ENCODE measurements at places on chromosomes 5 and 9.

- no peak for DNase-seq
Observed at GRCh38 chr5:125559296-125559695, 812.9 kb upstream of the ZNF608 start.

DNA sequence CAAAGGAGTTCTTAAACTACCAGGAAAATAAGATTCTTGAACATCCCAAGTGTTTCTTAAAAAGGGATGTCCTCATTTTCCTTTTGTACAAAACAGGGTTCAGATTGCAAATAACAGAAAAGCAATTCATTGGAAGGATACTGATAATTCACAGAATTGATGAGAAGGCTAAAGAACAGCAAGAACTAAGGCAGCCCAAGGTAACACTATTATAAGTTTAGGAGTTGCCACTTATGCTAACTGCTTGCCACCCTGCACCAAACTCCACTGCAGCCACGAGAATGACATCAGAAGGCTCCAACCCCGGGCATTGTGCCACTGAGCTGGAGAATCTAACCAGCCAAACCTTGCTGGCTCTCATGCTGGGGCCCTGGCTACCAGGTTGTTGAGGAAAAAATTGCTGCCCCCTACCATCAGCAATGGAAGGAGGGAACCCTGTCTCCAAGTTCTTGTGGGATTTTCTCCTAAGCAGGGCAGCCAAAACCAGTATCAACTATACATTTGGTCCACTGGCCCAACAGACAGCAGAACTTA, 123.4 kb downstream of the ARL15 start:
- no peak for DNase-seq

DNA sequence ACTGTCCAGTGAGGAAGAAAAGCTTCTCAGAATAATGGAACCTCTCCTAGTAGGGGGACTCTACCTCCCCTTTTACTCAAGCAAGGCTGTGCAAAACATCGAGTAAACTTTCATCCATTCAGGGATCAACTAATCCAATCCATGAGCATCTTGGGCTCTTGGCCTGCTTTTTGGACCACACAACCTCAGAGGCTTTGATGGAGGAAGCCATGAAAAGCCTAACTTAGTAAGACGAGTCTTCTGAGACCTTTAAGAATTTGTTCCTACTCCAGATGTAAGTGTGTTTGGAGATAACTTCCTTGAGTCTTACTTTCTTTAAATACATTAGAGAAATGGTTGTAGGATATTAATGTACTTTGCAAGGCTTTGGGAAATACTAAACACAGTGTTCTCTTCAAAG, 49.1 kb downstream of the MARCHF3 start:
- no peak for DNase-seq

DNA sequence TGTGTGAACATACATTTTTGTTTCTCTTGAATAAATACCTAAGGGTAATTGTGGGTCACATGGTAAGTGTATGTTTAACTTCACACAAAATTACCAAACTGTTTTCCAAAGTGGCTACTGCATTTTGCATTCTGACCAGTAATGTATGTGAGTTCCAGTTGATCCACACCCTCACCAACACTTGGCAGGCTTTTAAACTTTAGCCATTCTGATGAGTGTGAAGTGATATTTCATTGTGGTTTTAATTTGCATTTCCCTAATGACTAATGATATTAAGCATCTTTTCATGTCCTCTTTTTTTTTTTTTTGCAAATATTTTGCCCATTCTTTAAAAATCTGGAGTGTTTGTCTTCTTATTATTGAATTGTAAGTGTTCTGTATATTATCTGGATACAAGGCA, 53.5 kb upstream of the MAST4 start:
- DNase-seq, result no peak

GRCh38 chr9:77455312-77455927, 192.7 kb downstream of the GNA14 start:
- DNase-seq, result no peak

- no peak for DNase-seq
Observed at GRCh38 chr5:112232667-112233066, 186.4 kb downstream of the EPB41L4A start.

- DNase-seq, result no peak
Observed at GRCh38 chr9:115746496-115746895, 407.1 kb upstream of the PAPPA start.

Data from stimulated activated CD4-positive, alpha-beta T cell treated with anti-CD3 and anti-CD28 coated beads, Interleukin-15, amount 100 ng/mL, for 1 hour (primary cell).